ENCODE measurements at places on chromosomes 1 and 21.
A peak's percentile ranks its signal among the peaks of the same experiment; 100 is the strongest.

DNA sequence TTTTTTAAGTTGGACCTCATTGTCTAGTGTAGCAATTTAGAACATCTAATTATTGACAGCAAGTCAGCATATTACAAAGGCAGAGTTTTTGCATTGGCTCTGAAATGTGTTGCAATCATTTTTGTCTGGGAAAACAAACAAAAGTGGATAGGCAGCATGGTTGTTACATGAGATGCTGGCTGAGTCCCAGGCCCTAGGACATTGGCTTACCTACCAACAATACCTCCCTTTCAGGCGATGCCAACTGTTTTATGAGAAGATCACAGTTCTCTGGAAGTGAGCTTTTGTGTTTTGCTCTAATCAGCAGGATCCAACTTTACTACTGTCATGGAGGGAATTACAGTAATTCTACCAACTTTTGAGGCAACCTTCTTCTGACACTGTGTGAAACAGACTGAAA, 71.5 kb upstream of the CXADR start:
- DNase-seq: no peak

DNA sequence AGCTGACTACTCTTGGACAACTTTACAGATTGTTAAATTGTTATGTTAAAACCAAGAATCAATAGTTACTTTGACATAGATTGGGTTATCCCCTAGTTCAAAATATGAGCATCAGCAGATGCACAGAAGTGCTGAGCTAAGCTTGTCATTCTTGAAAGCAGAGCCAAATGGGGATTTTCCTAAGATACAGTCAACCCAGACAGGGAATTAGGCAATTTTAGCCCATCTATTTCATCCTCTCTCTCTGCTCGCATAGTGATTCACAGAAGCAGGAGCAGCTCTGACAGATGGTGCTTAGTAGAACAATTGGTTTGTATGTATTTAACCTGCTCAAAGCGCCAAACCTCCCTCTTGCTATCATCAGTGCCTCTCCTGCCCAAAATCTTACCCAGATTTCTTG, 27.9 kb upstream of the PRRC2C start:
- no peak for DNase-seq

DNA sequence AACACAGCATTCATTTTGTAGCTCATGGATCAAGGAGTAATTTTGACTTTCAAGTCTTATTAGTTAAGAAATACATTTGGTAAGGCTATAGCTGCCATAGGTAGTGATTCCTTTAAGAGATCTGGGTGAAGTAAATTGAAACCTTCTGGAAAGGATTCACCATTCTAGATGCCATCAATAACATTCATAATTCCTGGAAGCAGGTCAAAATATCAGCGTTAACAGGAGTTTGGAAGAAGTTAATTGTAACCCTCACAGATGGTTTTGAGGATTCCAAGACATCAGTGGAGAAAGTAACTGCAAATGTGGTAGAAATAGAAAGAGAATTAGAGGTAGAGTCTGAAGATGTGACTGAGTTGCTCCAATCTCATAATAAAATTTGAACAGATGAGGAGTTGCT, 216.6 kb downstream of the GREM2 start:
- DNase-seq: no peak

DNA sequence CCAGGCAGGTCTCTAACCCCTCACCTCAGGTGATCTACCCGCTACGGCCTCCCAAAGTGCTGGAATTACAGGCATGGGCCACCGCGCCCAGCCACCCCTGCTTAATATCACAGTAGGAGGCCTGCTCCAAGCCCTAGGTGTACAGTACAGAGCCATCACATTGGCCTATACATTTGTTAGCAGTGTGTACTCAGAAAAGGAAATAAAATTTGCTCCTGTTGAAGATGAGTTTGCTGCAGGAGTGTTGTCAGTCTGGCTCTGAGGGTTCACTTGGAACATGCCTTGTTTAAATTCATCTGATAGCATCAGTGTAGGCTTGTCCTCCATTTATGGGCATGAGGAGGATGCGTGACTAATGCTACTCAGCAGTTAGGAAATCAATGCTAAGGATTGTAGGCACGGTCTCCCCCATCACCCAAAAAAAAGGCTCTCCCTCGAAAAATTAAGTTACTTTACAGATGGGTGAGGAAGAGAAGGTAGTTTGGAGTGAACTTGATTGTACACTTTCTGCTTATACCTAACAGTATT, 4.6 kb upstream of the ENAH start:
- DNase-seq: peak; percentile 80

DNA sequence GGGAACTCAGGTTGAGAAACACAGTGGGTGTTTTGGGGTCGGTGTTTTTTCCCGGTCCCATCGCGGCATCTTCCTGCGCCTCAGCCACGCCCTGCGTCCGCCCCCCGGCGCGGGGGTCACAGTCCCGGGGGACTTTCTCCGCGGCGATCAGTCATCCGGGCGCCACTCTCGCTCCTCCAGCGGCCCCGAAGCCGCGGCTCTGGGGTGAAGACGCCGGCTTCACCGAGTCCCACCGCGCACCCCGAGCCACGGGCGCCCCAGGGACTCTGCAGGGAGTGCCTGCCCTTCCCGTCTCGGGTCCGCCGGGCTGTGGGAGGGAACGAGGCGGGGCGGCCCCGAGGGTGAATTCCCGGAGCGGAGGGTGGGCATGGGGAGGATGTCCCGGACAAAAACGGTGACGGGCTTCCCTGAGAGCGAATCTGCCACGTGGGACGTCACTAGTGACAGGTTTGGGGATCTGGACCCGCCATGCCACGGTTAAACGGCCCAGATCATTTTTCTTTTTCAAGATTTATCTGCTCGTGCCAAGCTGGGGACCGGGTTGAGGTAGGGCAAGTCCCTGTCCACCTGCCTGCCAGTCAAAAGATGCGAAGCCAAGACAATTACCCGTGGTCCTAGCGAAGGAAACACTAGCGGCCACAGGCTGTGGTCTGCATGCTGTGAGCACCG, 717 bp upstream of the BATF3 start:
- DNase-seq: peak; percentile 35

- no peak for DNase-seq
These were observed 96.6 kb downstream of the FOXD2 start for GRCh38 chr1:47534436-47534835.

DNA sequence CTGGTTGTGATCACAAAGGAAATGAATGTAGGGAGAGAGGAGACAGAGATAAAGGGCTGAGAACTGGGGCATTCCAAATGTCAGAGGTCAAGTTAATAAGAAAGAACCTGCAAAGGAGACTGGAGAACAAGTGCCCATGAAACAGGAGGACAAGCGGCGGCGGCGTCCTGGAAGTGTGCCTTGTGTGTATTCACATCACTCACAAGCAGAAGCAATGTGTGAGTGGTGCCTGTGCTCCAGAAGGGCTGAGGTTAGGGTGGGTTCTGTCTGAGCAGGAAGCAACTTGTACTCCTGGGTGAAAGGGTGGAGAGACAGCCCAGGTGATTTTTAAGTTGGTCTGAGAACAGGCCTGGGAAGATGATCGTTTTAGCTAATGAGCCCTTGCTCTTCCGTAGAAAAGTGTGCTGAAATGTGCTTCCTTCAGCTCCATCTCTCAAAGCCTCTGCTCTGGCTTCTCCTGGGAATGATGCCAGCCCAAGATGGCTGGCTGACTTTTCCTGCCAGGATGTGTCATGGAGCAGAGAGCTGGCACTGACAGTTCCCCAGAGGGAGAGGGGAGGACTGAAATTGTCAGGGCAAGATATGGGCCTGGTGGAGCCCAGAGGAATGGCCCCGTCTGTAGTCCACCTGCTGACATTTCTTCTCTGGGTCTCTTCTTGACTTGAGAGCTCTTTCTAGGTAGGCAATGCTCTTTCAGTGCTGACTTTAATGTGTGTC, 25.1 kb upstream of the PLEKHA6 start:
- peak; percentile 64 for DNase-seq

GRCh38 chr1:96837057-96837780, 115.6 kb downstream of the PTBP2 start:
- DNase-seq: no peak

DNA sequence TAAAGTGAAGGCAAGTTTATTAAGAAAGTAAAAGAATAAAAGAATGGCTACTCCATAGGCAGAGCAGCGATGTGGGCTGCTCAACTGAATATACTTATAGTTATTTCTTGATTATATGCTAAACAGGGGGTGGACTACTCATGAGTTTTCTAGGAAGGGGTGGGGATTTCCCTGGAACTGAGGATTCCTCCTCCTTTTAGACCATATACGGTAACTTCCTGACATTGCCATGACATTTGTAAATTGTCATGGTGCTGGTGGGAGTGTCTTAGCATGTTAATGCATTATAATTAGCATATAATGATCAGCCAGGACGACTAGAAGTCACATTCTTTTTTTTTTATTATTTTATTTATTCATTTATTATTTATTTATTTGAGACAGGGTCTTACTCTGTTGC, 46.4 kb upstream of the BARHL2 start:
- DNase-seq: no peak

DNA sequence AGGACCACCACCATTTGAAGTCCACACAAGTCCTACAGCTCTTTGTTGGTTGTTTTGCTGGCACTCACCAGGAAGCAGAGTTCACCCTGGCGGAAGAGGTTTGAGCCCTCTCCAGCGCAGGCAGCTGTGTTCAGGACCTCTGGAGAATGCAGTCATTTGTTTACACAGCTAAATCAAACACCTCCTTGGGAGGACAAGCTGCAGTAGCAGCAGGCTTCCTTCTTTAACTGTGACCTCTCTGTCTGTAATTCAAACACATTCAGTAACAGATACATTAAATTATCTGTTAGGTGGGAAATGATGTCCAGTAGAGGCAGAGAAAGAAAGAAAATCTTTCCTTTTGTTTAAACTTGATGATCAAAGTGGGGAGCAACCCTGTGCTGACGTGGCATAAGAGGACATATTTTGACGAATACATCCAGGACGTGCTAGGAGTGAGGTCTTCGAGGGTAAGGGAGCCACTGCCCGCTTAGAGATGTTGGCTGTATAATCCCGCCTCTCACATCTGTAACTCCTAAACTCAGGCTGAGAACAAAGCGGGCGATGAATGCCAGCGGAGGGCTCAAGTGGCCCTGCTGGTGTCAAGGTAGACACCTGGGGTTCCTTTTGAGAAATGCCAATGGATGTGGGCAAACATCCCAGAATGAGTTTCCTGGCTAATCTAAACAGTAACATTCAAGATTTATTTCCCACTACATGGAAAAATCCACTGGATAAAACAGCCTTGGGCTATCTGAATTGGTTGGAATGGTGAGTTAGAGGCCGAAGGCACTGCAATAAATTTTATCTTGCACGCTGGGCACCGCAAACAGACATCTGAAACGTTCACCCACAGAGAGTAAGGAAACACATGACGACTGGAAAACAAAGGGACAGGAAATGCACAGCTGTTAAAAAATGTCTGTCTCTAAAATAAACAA, 51.7 kb downstream of the ABCA4 start:
- peak; percentile 85 for DNase-seq

DNA sequence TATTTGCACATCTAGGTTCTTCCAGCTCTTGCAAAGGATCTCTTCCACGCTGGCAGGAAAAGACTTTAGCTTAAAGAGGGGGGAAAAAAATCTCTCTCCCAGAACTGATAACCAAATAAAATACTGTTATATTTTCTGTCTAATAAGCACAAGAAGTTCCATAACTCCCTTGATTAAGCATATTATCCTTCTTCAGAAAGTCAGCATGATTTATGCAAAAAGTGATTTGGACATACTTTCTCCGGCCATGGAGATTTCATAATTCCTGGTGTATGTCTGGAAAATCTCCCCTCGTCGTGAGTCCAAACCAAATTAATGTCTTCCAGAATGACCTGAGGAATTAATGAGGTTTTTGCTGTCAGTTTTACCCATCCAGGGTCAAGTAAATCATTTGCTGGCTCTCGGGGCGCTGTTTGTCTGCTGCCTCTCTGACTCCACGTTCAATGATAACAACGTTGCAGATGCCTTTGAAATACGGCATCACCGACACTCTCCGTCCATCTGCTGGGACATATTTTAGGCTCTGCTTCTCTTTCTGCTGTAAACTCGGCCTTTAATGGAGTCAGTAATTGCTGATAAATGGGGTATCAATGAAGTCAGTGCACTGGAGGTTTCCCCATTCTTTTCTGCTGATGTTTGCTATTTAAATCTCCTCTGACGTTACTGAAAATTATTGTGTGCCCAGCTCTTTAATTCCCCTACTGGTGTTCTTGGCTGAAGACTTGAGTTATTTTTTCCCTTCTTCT, 112.9 kb downstream of the HLX start:
- DNase-seq: no peak

DNA sequence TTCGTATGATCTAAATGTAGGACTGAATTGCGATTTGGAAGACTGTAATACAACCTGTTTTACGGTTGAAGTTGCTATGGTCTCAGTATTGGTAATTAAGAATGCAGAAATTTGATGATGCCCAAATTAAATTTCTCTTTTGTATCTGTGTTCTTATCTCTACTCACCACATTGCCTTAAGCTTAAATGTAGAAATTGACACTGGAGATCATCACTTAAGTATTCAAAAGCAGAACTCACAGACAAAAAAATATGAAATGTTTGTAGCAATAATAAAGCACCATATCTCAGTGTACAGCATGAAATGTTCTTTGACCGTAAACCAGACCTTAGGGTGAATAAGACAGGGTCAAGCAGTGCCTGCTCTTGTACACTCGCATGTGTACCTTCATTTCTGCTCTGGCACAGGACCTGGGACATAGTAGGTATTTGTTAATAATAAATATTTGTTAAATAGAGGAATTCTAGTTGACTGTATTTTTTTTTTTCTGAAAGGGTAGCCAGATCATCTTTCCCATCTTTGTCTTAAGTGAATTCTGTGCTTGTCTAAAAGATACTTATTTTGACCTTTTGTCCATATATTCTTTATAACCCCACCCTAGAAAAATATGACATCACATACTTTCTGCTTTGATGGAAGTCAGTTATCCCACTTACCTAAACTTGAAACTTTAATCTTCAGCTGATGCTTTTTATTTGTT, 1.5 kb downstream of the CDC7 start:
- DNase-seq: no peak

- no peak for DNase-seq
These were observed 4.6 kb upstream of the NKAIN1 start for GRCh38 chr1:31244326-31244725.

- no peak for DNase-seq
These were observed 719.8 kb upstream of the ADGRL4 start for GRCh38 chr1:79726321-79726720.

GRCh38 chr1:3067301-3067670, 1.7 kb upstream of the PRDM16 start:
- no peak for DNase-seq

GRCh38 chr1:224170748-224171478, 12.1 kb upstream of the DEGS1 start:
- DNase-seq: no peak
